ENCODE measurements at places on chromosomes 6 and 20.

DNA sequence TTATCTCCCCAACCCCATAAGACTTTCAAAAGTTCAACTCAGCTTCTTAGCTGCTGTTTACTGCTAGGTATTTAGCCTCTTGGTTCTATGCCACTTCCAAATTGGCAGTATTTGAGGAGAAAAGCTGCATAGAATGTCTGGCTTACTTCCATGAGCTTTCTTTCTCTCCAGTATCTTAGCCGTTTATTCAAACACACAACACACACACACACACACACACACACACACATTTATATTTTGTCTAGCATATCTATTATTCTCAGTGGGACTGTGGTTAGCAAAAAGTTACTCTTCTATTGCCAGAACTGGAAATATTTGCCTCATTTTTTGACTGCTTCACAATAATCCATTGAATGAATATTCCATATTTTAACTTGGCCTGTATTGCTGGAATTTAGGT, 634.2 kb upstream of the IMPG1 start:
- no peak for DNase-seq

- DNase-seq, result no peak
Observed at GRCh38 chr6:167510648-167511047, 185.8 kb downstream of the TTLL2 start.

DNA sequence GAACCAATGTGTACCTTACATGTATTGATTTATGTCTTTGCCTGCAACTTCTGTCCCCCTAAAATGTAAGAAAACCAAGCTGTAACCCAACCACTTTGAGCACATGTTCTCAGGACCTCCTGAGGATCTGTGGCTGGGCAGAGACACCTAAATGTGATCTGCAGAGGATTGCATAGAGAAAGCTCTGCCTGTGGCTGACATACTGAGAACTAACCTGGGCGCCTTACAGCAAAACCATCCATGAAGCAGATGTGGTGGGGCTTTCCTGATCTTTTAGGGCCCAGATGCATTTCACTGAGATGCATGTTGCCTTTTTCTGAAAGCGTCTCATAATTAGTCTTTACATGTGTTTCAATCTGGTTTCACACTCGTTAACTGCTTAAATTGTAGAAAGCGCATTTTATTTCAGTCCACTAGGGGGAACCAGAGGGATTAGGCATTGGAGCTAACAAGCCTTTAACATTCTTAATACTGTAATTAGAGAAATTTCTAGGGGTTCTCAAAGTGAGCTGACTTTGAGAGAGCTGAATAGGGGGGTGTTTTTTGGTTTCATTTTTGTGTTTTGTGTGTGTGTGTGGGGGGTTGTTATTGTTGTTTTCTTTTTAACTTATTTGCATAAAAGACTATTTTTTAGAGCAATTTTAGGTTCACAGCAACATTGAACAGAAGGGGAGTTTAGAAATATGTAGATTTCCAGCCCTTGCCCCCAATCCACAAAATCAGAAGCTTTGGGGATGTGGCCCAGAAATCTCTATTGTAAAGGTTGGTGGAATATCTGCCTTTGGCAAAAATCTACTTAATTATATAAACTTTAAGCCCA, 50.9 kb upstream of the FAM184A start:
- no peak for DNase-seq

GRCh38 chr6:39451831-39452230, 129.3 kb upstream of the KCNK16 start:
- DNase-seq, result no peak

- DNase-seq, result no peak
Observed at GRCh38 chr20:11676630-11677287, 240.9 kb upstream of the BTBD3 start.

DNA sequence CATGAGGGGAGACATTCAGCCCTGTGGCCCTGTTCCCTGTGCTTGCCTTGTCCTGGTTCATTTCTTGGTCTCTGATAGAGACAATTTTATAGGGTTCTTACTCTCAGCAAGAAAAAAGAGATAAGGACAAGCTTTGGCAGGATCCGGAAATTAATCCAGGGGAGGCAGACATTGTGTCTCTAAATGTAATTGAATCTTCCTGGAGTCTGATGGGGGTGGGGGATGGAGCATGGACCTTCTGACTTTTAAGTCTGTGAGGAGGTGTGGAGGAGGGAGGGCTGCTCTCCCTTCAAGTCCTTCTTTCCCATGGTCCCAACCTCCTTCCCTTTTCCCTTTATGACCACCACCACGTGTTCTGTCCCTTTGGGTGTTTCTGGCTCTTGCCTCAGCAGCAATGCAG, 512.7 kb downstream of the DHX35 start:
- DNase-seq, result no peak

DNA sequence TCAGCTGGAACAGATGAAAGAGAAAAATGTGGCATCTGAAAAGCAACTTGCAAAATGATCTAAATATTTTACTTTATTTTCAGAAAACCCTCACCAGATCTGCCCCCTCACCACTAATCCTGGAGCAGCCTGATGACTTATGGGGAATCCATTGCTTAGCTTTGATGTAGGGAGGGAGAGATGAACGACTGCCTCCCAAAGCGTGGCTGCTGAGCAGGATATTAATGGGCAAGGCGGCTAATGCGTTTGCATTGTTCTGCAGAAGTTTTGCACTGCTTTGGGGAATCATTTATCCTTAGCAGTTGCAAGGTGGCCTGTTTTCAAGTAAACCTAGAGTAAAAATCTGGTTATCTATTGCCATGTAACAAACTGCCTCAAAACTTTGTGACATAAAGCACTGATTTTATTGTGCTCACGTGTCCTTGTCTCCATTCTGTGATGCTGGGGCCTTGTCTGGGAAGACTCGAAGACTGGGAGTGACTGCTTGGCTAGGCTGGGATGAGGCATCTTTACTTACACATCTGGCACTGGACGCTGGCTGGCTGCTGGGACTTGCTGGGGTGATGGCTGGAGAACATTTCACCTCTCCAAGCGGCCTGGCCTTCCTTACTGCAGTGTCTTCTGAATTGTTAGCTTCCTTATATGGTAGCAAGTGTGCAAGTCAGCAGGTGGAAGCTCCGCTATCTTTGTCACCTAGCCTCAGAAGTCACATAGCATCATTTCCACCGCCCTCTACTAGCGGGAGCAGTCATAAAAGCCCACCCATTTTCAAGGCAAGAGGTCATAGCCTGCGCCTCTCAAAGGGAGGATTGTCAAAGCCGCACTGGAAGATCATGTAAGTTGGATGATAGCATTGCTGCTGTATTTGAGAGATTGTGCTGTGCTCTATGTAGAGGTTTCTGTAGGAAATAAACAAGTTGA, 313.2 kb downstream of the NRN1 start:
- no peak for DNase-seq

GRCh38 chr6:155779456-155779855, 323.8 kb upstream of the NOX3 start:
- DNase-seq, result no peak

- DNase-seq, result no peak
Observed at GRCh38 chr6:155089746-155090145, 94.6 kb downstream of the TIAM2 start.

GRCh38 chr6:11732036-11732631, 46.5 kb downstream of the ADTRP start:
- peak; percentile 15 for DNase-seq

GRCh38 chr6:160863782-160864181, 127.8 kb upstream of the MAP3K4 start:
- DNase-seq, result no peak

- no peak for DNase-seq
Observed at GRCh38 chr20:47354464-47354713, 2.1 kb downstream of the ZMYND8 start.

DNA sequence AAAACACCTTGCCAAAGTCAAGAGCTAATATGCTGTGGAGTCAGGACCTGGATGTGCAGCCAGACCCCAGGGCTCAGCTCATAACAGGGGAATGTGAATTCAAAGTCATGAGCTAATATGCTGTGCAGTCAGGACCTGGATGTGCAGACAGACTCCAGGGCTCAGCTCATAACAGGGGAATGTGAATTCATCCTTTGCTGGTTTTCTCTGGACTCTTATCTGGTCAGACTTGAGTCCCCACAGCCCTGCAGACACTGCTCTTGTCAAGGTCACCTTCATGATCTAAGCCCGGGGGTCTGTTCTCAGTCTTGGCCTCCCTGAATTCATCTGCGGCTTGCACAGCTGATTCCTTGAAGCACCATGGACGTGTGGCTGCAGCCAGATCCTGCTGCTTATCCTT, 19.2 kb upstream of the GGTLC1 start:
- no peak for DNase-seq

DNA sequence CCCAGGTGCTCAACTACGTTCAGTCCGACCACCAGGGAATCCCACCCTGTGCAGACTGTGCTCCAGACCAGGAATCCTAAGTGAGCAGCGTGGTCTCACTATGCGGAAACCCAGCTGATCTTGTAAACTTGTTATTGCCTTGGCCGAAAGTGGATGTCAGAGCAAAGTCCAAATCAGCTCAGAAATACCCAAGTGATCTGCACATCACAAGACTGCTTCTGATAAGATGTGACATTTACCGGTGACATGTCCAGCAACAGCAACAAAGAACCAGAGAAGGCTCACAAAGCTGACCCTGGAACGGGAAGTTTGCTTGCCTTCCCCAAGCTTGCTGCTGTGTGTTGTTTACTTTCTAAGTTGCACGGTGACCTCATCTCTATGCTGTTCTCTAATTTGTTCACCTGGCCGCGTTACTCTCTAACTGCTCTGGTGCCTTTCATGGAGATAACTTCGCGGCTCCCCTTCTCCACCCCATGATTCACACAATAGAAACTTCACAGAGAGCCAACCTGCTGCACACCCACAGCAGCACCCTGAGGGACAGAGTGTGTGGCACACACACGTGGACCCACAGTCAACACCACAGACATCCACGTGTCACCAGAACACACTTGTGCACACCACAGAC, 1.7 kb downstream of the BNIP5 start:
- no peak for DNase-seq
